ENCODE measurements at places on chromosomes 2 and 18.

DNA sequence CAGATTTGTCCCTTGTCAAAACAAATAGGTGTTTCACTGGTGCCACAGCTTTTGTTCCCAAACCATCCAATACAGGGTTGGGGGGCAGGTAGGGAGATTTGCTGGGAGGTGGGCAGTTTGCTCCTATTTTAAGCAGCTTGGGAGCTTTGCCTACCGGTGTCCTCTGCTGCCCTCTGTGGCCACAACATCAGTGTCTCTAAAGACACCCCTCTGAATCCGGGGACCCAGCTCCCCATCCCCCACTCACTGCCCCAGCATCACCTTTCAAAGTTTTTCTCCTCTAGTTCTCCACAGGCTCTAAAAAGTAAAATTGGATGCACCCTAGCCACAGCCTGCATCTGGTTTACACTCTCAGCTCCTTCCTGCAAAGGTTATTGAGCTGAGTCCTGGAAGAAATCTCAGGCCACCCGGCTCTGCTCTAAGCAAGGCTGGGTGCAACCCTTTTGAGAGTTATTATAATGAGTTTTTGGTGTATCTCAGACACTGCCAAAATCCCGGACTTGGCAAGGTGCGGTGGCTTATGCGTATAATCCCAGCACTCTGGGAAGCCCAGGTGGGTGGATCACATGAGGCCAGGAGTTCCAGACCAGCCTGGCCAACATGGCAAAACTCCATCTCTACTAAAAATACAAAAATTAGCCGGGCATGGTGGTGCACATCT is 2.9 kb upstream of the EPAS1 start:
- H3K4me1 ChIP-seq = no peaks in the 10 kb centered on the region
- no peak overlapping the region for H3K27ac ChIP-seq
- no peak for DNase-seq
- no peaks in the 10 kb centered on the region for H3K36me3 ChIP-seq

GRCh38 chr2:211495339-211495738 is 938.9 kb downstream of the CPS1 start:
- no peaks in the 10 kb centered on the region for H3K4me1 ChIP-seq
- no peaks in the 10 kb centered on the region for H3K27me3 ChIP-seq
- H3K27ac ChIP-seq = no peak overlapping the region
- H3K36me3 ChIP-seq = no peaks in the 10 kb centered on the region
- DNase-seq = no peak
- H3K4me3 ChIP-seq = no peak overlapping the region

GRCh38 chr18:55897091-55897689 is 309.2 kb upstream of the TCF4 start:
- no peaks in the 10 kb centered on the region for H3K4me1 ChIP-seq
- H3K27ac ChIP-seq = no peak overlapping the region
- H3K27me3 ChIP-seq = no peaks in the 10 kb centered on the region
- no peak overlapping the region for H3K4me3 ChIP-seq
- DNase-seq = no peak
- no peaks in the 10 kb centered on the region for H3K36me3 ChIP-seq

DNA sequence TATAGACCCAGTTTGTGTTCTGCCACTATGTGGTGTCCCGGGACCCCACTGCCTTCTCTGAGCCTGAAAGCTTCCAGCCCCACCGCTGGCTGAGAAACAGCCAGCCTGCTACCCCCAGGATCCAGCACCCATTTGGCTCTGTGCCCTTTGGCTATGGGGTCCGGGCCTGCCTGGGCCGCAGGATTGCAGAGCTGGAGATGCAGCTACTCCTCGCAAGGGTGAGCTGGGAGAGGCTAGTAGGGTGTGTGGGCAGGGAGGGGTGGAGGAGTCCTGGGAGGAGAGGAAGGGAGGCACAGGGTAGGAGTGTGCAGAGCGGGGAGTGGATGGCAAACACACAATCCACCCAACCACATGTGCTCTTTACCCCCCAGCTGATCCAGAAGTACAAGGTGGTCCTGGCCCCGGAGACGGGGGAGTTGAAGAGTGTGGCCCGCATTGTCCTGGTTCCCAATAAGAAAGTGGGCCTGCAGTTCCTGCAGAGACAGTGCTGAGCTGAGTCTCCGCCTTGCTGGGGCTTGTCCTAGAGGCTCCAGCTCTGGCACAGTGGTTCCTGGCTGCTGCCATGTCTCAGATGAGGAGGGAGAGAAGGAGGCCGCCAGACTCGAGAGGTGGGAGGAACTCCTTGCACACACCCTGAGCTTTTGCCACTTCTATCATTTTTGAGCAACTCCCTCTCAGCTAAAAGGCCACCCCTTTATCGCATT is 16.9 kb downstream of the PRKAG3 start:
- no peaks in the 10 kb centered on the region for H3K4me1 ChIP-seq
- no peak for DNase-seq
- H3K36me3 ChIP-seq = no peaks in the 10 kb centered on the region
- H3K27ac ChIP-seq = no peak overlapping the region
- H3K4me3 ChIP-seq = no peak overlapping the region

GRCh38 chr2:135638825-135639224 is 102.8 kb upstream of the UBXN4 start:
- DNase-seq = no peak
- no peak overlapping the region for H3K27ac ChIP-seq
- H3K4me3 ChIP-seq = no peak overlapping the region
- no peaks in the 10 kb centered on the region for H3K27me3 ChIP-seq

DNA sequence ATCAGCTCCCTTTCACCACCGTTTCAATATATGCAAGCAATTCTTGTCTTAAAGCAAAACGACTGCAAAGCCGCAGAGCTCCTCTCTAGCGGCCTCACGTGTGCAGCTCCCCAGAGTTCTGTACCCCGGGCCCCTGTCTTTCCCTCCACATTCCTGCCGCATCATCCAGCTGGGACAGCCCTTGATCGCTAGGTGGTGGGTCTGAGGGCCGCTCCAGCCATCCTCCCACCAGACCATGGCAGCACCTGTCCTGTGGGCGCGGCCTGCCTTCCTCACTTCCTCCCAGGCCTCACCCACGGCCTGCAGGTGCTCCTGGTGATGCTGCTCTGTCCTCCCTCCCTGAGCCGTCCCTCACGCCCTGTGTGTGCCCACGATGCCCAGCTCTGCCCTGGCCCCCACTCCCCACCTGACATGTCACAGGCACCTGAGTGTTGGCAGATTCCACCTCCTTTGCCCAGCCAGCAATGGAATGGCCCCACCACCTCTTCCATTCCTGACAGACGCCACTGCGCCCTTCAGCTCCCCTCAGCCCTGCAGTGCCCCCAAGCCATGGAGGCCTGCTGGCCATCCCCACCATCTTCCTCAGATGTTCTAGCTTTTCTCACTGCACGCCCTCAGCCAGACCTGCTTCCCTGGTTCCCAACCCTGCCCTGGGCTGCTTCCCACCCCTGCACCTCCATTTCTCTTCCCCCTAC is 15.3 kb upstream of the ALLC start:
- no peak overlapping the region for H3K4me3 ChIP-seq
- no peaks in the 10 kb centered on the region for H3K27me3 ChIP-seq
- no peak overlapping the region for H3K27ac ChIP-seq
- no peaks in the 10 kb centered on the region for H3K4me1 ChIP-seq

- no peak for DNase-seq
- no peak overlapping the region for H3K27ac ChIP-seq
- H3K36me3 ChIP-seq = no peaks in the 10 kb centered on the region
- H3K4me3 ChIP-seq = no peak overlapping the region
- H3K4me1 ChIP-seq = no peaks in the 10 kb centered on the region
- H3K27me3 ChIP-seq = peaks cover 1% of the 10 kb centered on the region
Measured at GRCh38 chr2:239443666-239444567, 43.1 kb upstream of the HDAC4 start.

GRCh38 chr2:188795762-188796161 is 178.4 kb upstream of the COL3A1 start:
- no peak for DNase-seq
- no peak overlapping the region for H3K27ac ChIP-seq
- no peaks in the 10 kb centered on the region for H3K36me3 ChIP-seq
- no peaks in the 10 kb centered on the region for H3K4me1 ChIP-seq

DNA sequence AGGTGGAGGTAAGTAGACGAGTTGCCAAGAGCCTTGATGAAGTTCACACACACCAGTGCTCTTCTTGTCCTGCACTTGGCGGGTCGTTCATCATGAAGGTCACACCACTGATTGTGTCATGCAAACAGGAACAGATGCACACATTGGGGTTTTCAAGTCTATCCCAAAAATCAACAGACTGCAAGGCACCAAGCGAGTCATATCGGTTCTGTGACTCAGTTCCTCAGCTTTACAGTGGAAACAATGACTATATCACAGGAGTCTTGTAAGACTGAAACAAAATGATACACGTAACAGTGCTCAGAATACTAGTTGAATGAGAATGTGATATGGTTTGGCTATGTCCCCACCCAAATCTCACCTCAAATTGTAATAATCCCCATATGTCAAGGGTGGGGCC is 526.9 kb upstream of the ID2 start:
- no peaks in the 10 kb centered on the region for H3K4me1 ChIP-seq
- H3K27me3 ChIP-seq = no peaks in the 10 kb centered on the region
- no peak overlapping the region for H3K4me3 ChIP-seq

- H3K4me1 ChIP-seq = no peaks in the 10 kb centered on the region
- DNase-seq = no peak
- H3K27ac ChIP-seq = no peak overlapping the region
- no peaks in the 10 kb centered on the region for H3K36me3 ChIP-seq
- H3K4me3 ChIP-seq = no peak overlapping the region
- H3K27me3 ChIP-seq = no peaks in the 10 kb centered on the region
Measured at GRCh38 chr2:203780231-203780630, 73.8 kb downstream of the CD28 start.

DNA sequence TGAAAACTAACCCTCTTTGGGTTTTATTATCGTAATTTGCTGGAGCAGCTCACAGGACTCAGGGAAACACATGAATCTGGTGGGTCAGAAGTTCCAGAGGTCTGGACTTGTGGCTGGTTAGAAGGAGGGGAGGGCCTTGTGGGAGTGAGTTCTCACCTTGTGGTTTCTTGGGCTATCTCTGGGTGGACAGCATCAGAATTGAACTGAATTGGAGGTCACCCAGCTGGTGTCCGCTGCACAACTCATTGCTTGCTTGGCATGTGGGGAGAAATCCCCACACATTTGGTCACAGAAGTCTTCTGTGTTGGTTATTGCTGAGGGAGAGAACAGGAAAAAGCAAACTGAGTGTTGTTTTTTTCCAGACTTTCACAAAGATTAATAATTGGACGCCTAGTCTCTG is 27.5 kb downstream of the ZNF892 start:
- H3K4me1 ChIP-seq = no peaks in the 10 kb centered on the region
- H3K27me3 ChIP-seq = no peaks in the 10 kb centered on the region
- no peaks in the 10 kb centered on the region for H3K36me3 ChIP-seq

- 0 out of 2 replicates have a peak, but pooled peaks cover 2% of the 10 kb centered on the region for H3K36me3 ChIP-seq
- peaks cover 31% of the 10 kb centered on the region for H3K4me1 ChIP-seq
- H3K27ac ChIP-seq = peak overlapping the region; percentile 88
- DNase-seq = no peak
- peak overlapping the region; percentile 82 for H3K4me3 ChIP-seq
- no peaks in the 10 kb centered on the region for H3K27me3 ChIP-seq
Measured at GRCh38 chr2:38374984-38375383, 2.1 kb downstream of the ATL2 start.

- no peak for DNase-seq
- no peaks in the 10 kb centered on the region for H3K27me3 ChIP-seq
- H3K4me3 ChIP-seq = no peak overlapping the region
- no peak overlapping the region for H3K27ac ChIP-seq
Measured at GRCh38 chr18:63207835-63208234, 111.7 kb downstream of the BCL2 start.

GRCh38 chr18:14933049-14933851 is 185.3 kb downstream of the ANKRD30B start:
- H3K27me3 ChIP-seq = no peaks in the 10 kb centered on the region
- H3K36me3 ChIP-seq = no peaks in the 10 kb centered on the region
- H3K4me3 ChIP-seq = no peak overlapping the region
- no peak for DNase-seq

DNA sequence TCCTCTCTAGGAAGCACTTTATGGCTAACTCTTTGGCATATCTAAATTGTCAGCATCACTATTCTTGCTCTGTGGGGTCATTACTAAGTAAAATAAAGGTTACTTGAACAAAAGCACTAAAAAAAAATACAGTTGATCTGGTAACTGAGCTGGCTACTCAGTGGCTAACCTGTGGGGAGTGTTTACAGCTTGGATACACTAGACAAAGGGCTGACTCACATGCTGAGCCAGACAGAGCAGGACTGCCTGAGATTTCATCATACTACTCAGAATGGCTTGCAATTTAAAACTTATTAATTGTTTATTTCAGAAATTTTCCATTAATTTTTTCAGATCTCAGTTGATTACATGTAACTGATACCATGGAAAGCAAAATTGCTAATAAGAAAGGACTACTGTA is 1690.4 kb upstream of the SLC39A10 start:
- no peaks in the 10 kb centered on the region for H3K4me1 ChIP-seq
- no peaks in the 10 kb centered on the region for H3K36me3 ChIP-seq
- no peak overlapping the region for H3K27ac ChIP-seq
- no peak overlapping the region for H3K4me3 ChIP-seq
- DNase-seq = no peak

- no peaks in the 10 kb centered on the region for H3K36me3 ChIP-seq
- no peak overlapping the region for H3K27ac ChIP-seq
- H3K4me3 ChIP-seq = no peak overlapping the region
- peaks cover 8% of the 10 kb centered on the region for H3K27me3 ChIP-seq
Measured at GRCh38 chr2:44889096-44889495, 52.4 kb upstream of the SIX3 start.

DNA sequence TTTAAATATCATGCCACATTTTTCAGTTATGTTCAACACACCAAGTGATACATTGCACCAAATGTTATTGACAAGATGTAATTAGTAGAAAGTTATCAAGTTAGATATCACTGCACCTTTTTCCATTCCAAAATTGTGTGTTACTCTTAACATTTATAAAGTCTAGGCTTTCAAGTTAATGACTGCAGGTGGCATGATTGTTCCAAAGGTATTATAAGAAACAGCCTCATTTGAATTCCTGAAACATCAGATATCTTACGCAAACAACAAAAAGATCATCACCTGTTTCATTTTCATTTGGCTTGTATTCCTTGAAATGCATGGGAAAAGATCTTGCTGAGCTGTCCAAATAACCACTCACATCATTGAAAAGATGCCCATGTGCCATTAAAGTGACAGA is 1528.2 kb upstream of the ZEB2 start:
- no peak for DNase-seq
- H3K27me3 ChIP-seq = no peaks in the 10 kb centered on the region
- no peaks in the 10 kb centered on the region for H3K4me1 ChIP-seq
- H3K27ac ChIP-seq = no peak overlapping the region
- no peaks in the 10 kb centered on the region for H3K36me3 ChIP-seq

GRCh38 chr2:98521266-98521665 is 76.6 kb downstream of the INPP4A start:
- no peaks in the 10 kb centered on the region for H3K4me1 ChIP-seq
- no peaks in the 10 kb centered on the region for H3K27me3 ChIP-seq
- no peaks in the 10 kb centered on the region for H3K36me3 ChIP-seq
- H3K27ac ChIP-seq = no peak overlapping the region

DNA sequence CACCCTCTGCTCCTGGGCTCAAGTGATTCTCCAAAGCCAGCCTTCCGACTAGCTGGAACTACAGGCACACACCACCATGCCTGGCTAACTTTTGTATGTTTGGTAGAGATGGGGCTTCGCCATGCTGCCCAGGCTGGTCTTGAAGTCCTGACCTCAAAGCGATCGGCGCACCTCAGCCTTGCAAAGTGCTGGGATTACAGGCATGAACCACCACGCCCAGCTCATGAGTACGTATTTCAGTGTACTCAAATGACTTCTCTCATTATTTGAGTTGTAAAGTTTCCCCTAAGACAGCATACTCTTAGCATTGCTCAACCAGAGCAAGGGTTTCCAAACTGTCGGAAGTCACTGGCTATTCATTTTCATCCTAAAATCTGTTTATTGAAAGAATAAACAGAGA is 40.3 kb downstream of the IMPA2 start:
- no peak overlapping the region for H3K4me3 ChIP-seq
- no peak overlapping the region for H3K27ac ChIP-seq
- H3K27me3 ChIP-seq = no peaks in the 10 kb centered on the region
- no peaks in the 10 kb centered on the region for H3K4me1 ChIP-seq
- no peak for DNase-seq
